Keratinocyte (primary cell): ENCODE measurements at places on chromosomes 4 and X. TPM values are rescaled to one million over a fixed set of nuclear protein-coding genes. Genes with fewer than 3 reads are reported as not detected.

GRCh38 chr4:124390861-124391260, 321.7 kb downstream of the ANKRD50 start:
- no peak for DNase-seq

- no peak for DNase-seq
Observed at GRCh38 chr4:80128941-80129340, 55.9 kb upstream of the ANTXR2 start.

Gene FMR1NB
- polyA plus RNA-seq: not detected in 3 replicates

DNA sequence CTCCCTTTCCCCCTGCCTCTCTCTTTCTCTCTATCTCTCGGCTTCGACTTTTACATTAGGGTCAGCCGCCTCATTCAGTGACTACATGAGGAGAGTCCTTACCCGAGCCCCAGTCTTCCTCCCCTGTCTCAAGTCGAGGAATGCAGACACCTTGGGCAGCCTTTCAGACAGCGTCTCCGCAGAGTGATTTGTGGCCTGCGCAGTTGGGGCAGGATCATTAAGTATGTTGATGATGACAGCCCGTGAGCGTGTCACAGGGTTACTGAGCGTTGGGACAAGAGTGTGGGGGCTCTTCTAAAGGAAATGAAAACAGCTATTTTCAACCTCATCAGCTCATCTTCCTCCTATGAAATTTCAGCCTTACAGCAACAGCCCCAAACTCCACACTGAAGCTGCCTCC, 312.1 kb upstream of the GATB start:
- DNase-seq: no peak

DNA sequence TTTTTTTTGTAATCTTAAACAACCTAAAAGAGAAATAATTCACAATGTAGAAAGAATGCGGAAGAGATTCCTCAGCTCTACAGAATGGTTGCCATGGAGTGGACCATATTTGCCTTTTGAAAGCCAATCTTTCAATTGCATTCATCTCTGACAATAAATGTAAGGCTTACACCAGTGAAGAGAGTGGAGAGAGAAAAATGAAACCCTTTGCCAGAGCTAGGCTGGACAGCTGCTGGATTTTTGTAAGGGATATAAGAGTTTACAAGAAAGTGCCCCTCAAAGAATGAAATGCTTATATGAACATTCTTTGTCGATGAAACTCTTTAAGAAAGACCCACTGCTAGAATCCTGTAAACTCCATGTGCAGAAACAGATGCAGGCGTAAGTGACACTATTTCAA, 66.0 kb upstream of the FAT1 start:
- no peak for DNase-seq

GRCh38 chr4:57832083-57832482, 721.9 kb upstream of the IGFBP7 start:
- no peak for DNase-seq

GRCh38 chrX:54980334-54980733, 13.7 kb downstream of the PFKFB1 start:
- DNase-seq: no peak

GRCh38 chr4:150038335-150039076, 39.7 kb upstream of the DCLK2 start:
- no peak for DNase-seq

DNA sequence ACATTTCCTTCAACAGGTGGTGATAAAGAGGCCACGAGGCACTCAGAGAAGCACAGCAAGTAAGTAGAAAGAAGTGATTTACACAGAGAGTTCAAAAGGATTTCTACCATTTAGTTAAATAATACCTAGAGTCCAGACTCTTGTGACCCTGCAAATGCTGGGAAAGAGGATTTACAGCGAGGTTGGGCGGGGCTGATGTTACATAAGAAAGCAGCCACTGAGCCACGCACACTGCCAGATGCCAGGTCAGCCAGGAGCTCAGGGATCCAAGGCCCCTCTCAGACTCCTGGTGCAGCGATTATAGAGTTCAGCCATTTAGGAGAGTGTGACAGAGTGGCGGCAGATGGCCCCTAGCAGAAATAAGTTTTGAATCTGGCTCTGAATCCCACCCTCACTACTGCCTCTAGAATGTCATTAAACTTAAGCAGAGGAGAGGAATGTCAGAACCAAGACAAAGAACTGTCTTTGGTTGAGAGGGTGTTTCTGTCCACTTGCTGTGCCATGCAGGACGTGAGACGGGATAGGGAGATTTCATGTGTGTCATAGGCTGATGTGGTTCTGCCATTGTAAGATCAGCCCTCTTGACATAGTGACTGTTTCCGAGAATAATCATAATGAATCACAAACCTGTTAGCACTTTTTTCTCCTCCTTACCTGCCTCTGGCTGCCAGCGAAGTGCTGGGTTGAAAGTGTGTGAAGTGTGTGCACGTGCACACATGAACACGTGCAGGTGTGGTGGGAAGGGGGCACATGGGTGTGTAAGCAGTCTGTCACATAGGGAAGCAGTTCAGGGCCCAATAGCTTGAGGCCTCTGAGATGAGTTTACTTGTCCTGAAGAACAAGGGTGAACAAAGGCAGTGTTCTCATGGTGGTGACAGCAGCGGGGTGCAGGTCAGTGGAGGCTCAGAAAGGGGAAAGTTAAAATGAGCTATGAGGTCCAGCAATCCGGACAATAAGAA, 50.1 kb downstream of the MFAP3L start:
- DNase-seq: no peak

GRCh38 chr4:139129206-139129605, 47.8 kb downstream of the ELF2 start:
- DNase-seq: no peak
